NCI-H526 treated with DMSO at 0.1 percent for 48 hours (cell line): ENCODE measurements at places on chromosomes 1 and 21.

DNA sequence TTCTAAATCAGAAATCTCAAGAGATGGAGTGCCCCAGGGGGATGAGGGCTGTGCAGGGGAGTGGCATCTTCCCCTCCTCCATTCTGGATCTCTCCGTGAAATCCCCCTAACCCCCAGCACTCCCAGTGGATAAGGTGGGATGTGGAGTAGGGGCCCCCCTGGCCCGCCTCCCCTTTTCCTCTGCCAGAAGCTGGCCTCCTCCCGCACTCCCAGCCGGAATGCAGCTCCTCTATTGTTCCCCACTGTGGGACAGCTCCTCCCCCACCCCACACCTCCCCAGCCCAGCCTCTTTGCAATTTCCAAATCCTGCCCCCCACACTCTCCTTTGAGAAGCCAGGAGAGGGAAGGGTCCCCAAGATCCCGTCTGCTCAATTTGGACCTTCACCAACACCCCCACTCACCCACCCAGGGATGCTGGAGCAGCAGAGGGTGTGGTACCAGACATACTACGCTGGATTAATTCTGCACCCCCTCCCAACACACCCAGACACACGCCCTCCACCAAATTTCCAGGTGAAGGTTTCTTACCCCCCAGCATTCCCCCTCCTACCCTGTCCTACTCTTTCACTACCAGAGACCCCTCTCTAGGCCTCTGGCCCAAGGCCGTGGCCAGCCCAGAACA lies 1.9 kb downstream of the MEX3A start:
- DNase-seq, result no peak

GRCh38 chr1:77506771-77507170 lies 175.7 kb downstream of the ZZZ3 start:
- DNase-seq, result no peak

DNA sequence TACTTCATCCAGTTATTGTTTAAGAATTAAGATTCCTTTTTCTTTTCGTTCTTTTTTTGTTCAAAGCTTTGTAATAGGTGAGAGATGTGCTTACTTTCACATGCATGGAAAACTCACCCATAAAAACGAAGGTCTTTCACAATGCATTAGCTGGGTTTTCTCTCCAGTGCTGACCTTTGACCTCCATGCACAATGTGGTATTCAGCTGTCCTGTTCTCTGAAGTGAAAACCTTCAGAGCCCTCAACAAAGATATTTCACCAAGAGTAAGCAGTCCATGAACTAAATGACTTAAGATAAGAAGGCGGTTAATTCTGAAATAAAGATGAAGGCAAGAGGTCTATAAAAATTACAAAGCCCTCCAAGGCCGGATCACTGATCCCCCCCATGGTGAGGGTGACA lies 77.1 kb upstream of the IPO9 start:
- no peak for DNase-seq

DNA sequence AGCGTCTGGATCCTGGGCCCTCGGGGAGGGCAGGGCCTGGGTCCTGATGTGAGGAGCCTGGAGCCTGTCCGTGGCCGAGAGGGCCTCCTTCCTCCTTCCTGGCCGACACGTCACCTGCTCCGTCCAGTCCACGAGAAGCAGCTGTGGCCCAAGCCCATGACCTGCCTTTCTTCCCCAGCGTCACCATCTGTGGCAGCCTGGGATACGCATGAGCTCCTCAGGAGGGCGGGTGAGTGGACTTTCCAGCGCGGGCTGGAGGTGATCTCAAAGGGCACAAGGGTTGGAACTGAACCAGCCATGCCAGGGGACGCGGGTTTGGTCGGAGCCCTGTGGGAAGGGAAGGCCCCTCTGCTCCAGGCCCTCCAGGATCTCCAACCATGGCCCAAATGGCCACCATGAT lies 90.4 kb downstream of the DHRS3 start:
- no peak for DNase-seq

- no peak for DNase-seq
These were observed 26.5 kb downstream of the TAF5L start for GRCh38 chr1:229599218-229599954.

GRCh38 chr1:87084244-87084836 lies 169.9 kb downstream of the HS2ST1 start:
- DNase-seq, result peak; percentile 37
